Muscle of leg (tissue), 16 donors: ENCODE measurements at places on chromosomes 5 and 9. TPM values are rescaled to one million over a fixed set of nuclear protein-coding genes. Genes with fewer than 3 reads are reported as not detected.

Gene UNC13B
- 14.6 TPM for total RNA-seq

Gene PHF24
- total RNA-seq: 0.09 TPM

Gene NIM1K
- 0.22 TPM for total RNA-seq

Gene C5orf34
- 4.5 TPM for total RNA-seq

Gene ESM1
- 2.8 TPM for total RNA-seq

Gene GPRIN1
- total RNA-seq: 0.49 TPM
